ENCODE measurements at places on chromosomes 12 and 14.

GRCh38 chr12:49987625-49988303 lies 15.0 kb downstream of the AQP6 start:
- no peak for DNase-seq

DNA sequence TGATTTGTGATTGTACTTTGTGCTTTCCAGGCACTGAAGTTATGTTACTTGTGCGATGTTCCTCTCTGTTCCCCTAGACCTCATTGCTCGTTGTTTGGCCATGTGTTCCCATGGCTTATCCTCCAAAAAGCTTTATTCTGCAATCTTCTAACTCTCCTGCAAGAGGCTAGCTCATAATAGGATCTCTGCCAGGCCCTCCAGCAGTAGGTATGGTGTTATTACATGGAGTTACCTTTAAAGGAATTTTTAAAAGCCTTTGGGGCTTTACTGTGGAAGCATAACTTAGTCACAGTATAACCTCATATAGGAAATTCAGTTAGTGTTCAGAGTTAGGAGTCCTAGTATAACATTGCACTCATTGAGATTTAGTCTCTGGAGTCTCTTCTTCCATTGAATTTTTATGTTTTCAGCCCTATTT lies 292.3 kb downstream of the RAD51B start:
- no peak for DNase-seq

DNA sequence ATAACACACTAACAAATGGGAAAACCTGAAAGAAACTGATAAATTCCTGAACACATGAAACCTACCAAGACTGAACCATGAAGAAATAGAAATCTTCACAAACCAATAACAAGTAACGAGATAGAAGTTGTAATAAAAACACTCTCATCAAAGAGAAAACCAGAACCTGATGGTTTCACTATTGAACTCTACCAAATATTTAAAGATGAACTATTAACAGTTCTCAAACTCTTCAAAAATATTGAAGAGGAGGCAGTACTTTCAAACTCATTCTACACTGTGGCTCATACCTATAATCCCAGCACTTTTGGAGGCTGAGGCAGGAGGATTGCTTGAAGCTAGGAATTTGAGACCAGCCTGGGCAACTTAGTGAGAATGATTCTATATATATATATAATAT lies 48.4 kb upstream of the TMTC2 start:
- no peak for DNase-seq

GRCh38 chr12:52819731-52820510 lies 6.0 kb upstream of the KRT4 start:
- no peak for DNase-seq

DNA sequence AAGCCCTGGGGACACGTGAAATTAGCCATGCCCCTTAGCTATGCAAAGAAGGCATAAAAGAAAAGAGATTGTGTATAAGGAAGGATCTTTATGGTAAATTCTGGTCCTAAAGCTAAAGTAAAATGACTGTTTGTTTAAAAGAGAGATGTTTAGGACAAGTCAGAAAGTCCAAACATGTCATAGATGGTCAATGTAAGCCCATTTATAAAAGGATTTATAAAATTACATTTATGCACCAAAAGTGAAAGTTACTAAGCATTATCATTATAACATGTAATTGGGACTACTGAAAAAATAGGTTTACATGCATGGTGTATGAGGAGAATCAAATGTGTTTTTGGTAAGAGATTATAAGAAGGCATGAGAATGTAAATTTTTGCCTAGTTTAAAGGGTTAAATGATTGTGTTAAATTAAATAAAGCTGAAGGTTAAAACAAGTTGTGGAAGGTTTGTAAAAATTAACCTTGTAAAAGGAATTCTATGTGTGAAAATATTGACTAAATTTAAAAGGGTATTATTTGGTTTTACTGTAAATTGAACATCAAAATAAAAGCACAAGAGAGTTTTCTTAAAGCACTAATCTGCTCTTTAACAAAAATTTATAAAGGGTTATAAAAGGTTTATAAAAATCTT lies 50.4 kb upstream of the TSPAN8 start:
- no peak for DNase-seq

GRCh38 chr12:6047249-6048237 lies 76.9 kb downstream of the VWF start:
- no peak for DNase-seq

GRCh38 chr14:55718551-55718950 lies 138.5 kb downstream of the KTN1 start:
- DNase-seq, result no peak

DNA sequence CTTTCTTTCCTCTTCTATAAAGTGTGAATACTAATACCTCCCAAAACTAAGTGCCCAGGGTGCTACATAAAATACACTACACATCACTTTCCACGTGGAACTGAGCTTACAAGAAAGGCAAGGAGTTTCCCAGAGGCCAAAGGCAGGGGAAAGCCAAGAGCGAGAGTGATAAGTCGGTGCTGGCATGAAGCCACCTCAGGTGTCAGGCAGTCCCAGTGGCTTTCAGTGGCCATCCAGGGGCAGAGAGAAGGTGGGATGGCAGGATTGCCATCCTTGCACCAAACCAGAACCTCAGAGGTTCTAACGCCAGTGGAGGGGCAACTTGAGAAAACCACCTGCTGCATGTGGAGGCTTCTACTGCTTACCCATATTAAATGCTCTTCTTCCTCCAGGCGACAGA lies 79.7 kb upstream of the DIO3 start:
- no peak for DNase-seq

- no peak for DNase-seq
Measured at GRCh38 chr14:103304706-103305105, 29.3 kb upstream of the EIF5 start.

DNA sequence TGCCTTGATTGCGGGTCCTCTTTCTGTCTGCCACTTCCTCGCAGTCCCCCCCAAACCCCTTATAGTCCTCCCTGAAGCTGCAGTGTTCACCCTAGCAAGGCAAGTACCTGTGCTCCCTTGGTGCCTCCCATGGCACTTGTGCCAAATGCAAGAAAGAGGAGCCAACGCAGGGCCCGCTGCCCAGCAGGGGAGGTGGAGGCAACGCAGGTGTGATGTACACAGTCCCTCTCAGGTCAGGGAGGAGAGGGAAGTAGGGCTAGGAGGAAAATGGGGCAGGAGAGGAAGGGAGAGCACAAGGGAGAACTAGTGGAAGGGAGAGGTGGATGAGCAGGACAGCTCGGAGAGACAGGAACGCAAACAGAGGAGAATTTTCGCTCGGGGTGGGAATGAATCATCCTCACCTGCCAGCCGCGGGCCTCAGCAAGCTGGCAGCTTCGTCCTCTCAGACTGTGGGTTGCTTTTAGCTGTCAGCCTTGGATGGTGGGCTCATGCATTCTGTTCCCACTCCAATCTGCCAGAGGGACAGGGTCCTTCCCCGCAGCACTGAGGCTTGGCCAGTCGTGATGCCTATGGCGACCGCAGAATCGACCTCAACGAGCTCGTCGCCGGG lies 357.0 kb downstream of the CACNA1C start:
- no peak for DNase-seq

- no peak for DNase-seq
Measured at GRCh38 chr14:30180219-30180618, 252.6 kb upstream of the PRKD1 start.

DNA sequence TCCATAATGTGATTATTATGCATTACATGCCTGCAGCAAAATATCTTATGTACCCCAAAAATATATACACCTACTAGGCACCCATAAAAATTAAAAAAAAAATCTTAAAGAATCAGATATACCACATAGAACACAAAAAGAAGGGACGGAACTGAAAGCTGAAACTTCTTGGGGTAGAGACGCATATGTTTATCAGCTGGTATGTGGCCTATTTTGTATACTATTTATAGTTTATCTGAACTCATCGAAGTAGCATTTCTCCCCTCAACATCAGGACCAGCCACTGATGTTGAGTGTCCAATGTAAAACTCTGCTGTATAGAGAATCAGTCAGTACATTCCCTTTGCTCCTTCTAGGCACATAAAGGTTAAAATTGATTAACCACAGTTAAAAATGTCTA lies 22.9 kb upstream of the SOS2 start:
- DNase-seq, result no peak

DNA sequence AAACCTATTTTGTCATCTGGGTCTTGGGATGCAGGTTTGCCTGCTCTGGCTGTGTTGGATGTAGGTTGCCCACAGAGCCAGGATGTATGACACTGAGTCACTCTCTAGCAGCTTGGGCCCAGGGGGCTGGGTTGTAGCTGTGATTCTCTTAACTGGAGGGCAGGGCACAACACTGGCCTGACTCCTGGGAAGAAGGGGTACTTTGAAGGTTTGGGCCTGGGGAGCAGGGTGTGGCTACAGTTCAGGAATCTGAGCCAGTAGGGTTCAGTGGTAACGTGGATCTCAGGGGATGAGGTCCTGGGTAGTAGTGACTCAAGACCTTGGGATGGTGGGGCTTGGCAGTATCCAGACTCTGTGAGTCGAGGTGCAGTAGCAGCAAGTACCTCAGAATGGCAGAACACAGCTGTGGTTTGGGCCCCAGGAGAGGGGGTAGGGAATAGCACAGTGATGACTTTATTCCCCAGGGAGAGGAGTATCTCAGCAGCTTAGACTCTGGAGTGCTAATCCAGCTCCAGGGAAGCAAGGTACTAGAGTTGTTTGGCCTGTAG lies 25.7 kb downstream of the TBC1D15 start:
- no peak for DNase-seq

DNA sequence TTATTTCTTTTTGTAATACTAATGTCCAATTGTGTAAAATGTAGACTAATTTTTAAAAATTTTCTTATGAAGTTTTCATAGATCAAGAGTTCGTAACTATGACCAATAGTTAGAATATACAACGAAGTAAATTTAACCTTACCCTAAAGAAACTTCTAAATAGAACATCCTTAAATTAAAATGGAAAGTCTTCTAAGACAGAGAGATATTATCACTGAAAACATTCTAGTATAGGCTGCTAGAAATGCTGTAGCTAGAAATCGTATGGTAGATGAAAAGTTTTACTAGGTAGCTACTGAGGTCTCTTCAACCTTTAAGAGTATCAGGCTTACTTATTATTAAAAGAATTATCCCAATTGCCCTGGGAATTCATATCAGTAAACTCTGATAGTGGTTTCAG lies 925 bp downstream of the CLEC2A start:
- DNase-seq, result no peak

GRCh38 chr12:114876968-114877680 lies 193.1 kb upstream of the TBX3 start:
- DNase-seq, result no peak

DNA sequence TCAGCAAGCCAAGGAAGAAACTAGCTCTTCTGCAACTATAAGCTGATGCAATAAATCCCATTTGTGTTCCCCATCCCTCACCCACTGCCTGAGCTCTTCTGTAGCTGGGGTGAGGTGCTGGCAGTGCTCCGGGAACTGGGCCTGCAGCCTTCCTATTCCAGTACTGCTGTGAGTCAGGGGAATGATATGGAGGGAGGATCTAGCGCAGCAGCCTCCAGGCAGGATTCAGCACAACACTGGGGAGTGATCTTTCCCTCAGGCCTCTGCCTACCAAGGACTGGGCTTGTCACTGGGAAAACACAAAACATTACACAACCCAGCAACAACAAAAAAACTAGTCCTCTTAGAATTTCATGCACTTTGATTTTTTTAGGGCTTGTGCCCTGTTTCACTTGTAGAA lies 58.7 kb downstream of the ST8SIA1 start:
- DNase-seq, result no peak

GRCh38 chr14:72535485-72535884 lies 358.4 kb downstream of the DPF3 start:
- DNase-seq, result no peak

- DNase-seq, result no peak
Measured at GRCh38 chr12:131806674-131807073, 21.5 kb upstream of the MMP17 start.

GRCh38 chr14:60204843-60205774 lies 39.9 kb upstream of the DHRS7 start:
- DNase-seq, result no peak

DNA sequence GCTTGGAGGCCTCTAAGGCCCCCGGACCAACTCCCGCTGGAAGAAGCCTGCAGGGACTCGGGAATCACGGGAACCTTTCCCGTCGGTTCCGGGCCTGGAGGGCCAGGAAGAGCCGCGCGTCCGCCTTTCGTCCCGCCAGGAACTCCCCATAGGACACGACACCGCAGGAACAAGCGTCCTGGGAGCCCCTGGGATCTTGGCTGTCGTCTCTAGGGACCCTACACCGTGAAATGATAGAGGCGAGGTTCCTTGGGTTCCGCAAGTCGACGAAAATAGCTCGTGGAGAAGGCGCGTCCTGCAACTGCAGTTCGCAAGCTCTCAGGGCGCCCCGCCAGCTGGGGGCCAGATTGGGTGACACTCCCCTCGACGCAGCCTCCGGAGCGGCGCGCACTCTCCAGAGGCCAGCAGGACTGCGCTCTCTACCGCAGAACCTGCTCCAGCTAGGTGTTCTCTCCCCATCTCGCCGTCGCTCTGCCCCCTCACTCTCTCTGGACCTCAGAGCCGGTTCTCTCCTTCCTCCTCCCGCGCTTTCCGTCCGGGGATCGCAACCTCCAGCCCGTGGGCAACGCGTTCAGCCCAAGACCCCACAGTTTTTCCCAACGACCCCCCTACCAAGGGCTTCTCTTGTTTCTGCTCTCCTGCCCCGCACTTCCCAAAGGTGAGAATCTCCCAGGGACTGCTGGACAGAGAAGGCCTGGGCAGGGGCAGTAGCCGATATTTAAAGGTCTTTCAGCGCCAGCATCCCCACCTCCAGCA lies 776 bp downstream of the BMP4 start:
- no peak for DNase-seq

GRCh38 chr14:102508774-102509745 lies 516 bp downstream of the ANKRD9 start:
- no peak for DNase-seq

- DNase-seq, result no peak
Measured at GRCh38 chr14:103928011-103928890, at the start of gene TDRD9. TDRD9 (plus strand) TSS chr14:103928456; CDS start chr14:103928510, 54 bp downstream.

DNA sequence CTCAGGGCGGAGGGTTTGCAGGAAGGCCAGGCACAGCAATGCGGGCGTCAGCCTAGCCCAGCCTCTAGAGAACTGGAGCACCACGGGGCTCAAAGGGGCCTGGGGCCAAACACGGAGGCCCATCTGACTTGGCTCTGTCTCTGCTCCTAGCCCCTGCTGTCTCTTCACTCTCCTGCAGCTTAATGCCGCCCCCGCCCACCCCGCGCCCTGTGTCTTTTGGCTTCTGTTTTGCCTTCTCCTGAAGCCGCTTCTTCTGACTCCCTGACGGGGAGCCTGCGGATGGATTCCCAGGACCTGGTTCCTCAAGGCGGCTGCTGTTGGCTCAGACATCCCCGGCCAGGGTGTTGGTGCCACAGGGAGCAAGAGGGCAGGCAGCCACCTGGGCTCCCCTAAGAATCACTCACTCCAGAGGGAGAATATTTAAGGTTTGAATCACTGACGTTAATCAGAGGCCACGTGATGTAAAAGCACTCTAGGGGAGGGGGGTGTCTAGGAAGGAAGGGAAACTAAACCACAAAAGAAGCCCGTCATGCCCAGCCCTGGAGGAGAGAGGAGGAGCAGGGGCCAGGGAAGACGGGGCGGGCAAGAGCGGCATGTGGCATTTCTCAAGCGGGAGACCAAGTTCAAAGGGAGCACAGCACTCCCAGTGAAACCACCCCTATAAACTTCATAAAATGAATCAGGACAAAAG lies 36.9 kb upstream of the PRMT8 start:
- no peak for DNase-seq

- peak; percentile 42 for DNase-seq
Measured at GRCh38 chr12:7113389-7113871, 4.4 kb upstream of the C1RL start.

Measured in stimulated activated CD4-positive, alpha-beta T cell treated with anti-CD3 and anti-CD28 coated beads, Interleukin-4, amount 100 ng/mL, for 24 hours (primary cell).